ENCODE measurements at places on chromosomes 4 and X.

DNA sequence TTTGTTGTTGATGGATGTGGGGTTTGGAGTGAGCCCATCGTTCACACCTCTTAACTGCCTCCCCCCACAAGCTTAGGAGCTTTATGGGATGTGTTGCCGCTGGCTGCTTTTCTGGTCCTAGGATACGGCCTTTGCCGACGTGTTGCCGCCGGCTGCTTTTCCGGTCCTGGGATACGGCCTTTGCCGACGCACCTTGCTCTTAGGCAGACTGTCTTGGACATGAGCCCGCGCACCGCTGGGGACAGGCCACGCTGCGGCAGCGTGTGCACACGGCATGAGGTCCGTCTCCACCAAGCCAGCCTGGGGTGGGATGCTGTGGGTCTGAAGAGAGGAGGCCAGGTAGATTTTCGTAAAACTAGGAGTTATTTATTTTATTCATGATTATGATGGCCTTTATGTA, 14.2 kb downstream of the RGS12 start:
- no peak for DNase-seq

GRCh38 chrX:154452823-154453222, 5.3 kb upstream of the PLXNA3 start:
- no peak for DNase-seq

GRCh38 chr4:183205709-183206108, 106.7 kb downstream of the WWC2 start:
- no peak for DNase-seq

DNA sequence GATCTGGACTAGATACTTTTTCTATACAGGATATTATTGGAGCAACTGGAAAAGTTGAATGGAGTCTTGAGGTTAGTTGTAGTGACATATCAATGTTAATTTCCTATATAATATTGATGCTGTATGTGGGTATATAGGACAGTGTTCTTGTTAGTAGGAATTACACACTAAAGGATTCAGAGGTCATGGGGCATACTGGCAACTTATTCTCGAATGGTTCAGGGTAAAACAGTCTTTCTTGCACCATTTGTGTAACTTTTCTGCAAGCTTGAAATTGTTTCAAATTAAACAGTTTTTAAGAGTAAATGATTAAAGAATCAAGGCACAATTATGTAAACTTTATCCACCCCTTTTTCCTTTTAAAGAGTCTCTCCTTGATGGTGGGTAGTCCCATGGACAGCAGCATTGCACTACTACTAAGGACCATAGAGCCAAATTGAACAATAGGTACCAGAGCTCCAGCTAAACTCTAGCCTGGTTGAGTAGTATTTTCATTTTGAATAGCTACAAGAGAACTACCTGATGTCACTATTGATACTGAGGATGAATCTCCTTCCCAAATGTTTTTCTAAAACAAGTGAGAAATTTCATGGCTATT, 70.1 kb downstream of the DMP1 start:
- DNase-seq, result no peak

- DNase-seq, result no peak
Measured at GRCh38 chr4:183242291-183242690, 77.8 kb downstream of the CLDN22 start.

DNA sequence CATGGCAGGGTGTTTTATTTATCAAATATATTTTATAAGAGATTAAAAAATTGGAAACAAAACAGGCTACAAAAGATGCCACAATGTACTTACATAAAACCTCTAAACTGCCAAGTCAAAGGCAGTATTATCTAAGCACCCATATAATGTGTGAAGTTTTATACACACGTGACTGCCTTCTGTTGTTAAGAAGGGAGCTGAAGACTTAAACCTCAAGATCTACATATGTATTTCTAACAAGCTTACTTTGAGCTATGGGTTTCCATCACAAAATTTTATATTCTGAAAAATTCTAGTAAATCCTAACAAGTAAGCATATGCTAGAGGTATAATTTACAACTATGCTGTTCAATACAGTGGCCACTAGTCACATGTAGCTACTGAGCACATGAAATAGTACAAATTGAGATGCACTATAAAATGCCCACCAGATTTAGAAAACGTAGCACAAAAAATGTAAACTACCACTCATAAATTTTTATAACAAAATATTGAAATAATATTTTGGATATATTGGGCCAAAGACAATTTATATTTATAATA, 9.8 kb downstream of the ATP8A1 start:
- DNase-seq, result no peak
